NCI-H2081 (cell line): ENCODE measurements at places on chromosomes 7 and 10.

GRCh38 chr7:150351587-150352194 is 10.3 kb upstream of the RARRES2 start:
- no peak for DNase-seq

GRCh38 chr7:147363101-147363500 is 1227.5 kb upstream of the C7orf33 start:
- no peak for DNase-seq

DNA sequence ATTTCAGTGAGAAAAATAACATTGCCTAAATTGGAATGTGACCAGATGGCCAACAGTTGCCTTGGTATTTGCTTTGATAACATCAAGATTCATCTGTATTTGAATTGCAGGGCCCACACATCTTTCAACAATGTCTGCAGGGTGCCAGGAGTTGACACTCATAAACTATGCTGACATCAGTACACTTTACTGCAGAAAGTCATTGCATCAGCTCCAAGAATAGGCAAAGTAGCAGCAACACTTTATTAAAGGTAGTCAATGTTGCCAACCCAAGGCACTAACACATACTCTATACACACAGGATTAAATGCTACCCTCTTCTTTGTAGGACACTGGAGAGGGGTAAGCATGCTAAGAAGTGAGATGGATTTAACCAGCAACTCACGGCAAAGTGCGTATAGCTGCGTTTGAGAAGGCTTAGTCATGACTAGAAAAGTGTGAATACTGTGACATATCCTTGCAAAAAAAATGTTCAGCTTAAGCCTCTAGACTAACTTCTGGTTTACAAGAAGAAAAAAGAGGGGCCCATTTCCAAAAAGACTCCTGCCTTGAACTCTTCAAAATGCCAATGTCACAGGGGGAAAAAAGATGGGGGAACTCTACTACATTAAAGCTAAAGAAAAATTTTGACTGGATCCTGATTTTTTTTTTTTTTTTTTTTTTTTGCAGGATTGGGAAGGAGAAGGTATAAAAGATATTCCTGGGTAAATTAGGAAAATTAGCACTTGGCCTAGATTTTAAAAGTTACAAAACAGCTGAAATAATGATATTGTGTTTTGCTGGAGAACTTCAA is 2.2 kb downstream of the BBIP1 start:
- DNase-seq, result no peak

DNA sequence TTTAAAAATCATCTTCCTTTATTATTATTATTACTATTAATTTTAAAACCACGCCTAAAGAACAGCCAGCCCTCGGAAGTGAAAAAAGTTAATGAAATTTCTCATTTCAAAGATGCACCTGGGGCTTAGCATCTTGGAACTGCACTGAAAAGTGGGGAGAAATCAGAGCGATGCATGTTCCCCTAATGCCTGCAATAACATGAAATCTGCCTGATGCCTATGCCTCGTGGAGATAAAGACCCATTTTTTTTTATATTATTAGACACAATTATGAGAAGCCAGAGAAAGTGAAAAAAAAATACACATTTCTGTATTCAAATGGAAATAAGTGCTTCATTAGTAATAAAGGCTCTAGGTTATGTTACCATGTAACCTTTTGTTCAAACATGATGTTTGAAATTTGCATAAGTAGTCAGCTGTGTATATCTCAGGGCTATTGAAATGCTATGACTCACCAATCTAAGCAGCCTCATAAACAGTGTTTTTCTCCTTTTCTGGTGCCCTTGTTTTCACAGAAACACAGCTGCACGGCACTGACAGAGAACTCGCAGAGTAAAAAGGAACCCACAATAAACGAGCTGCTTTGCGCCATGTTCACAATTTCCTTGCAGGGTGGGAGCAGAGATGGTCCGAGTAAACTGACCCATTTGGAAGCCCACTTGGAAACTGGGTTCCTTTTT is 175.8 kb upstream of the PRKCQ start:
- DNase-seq, result no peak

- no peak for DNase-seq
Measured at GRCh38 chr10:124652200-124652599, 92.0 kb downstream of the FAM53B start.
